Bone marrow (tissue), 2 donors: ENCODE measurements at places on chromosomes 11 and 22.

GRCh38 chr11:118318581-118319336 lies 14.2 kb downstream of the CD3E start:
- DNase-seq: no peak

GRCh38 chr11:59267736-59268475 lies 55.2 kb upstream of the MPEG1 start:
- no peak for DNase-seq

DNA sequence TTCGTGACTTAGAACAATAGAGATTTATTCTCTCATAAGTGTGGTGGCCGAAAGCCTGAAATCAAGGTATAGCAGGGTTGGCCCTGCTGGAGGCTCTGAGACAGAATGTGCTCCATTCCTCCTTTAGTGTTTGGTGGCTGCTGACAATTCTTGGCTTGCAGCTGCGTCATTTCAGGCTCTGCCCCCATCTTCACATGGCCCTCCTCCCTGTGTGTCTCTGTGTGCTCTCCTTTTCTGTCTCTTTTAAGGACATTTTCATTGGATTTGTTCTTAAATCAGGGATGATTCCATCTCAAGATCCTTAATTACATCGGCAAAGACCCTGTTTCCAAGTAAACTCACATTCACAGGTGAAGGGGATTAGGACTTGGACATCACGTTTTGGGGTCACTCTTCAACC lies 10.2 kb upstream of the APOL6 start:
- DNase-seq: no peak

- no peak for DNase-seq
These were observed 9.1 kb downstream of the NDUFV1 start for GRCh38 chr11:67615728-67616430.

DNA sequence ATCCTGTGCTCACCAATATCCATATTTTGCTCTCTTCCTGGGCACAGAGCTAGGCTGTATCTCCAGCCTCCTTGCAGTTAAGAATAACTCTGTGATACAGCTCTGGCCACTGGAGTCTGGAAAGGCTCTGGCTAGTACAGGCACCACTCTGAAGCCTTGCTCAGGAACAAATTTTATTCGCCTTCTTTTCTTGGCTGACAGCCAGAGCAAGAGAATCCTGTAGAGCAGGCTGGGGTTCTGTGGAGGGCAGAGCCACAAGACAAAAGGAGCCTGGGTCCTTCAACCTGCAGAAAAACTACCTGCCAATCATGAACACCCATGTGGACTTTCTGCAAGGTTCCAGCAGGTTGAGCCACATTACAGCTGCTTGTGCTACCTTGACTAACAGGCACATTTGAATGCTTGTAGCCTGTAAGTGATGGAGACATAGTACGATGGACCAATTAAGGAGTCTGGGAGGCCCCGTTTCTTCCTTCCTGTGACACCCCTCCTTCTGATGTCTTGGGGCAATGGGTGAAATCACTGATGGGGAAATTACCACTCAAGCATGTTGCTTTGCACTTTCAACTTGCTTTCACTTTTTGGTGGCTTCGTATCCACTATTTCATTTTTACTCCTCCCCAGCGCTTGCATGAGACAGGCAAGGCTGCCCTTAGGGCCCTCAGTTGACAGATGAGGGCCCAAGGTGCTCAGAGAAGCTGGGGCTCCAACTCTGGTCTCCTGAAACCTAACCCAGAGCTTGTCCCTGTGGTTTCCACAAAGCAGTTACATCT lies 267.2 kb upstream of the SYN3 start:
- DNase-seq: no peak

DNA sequence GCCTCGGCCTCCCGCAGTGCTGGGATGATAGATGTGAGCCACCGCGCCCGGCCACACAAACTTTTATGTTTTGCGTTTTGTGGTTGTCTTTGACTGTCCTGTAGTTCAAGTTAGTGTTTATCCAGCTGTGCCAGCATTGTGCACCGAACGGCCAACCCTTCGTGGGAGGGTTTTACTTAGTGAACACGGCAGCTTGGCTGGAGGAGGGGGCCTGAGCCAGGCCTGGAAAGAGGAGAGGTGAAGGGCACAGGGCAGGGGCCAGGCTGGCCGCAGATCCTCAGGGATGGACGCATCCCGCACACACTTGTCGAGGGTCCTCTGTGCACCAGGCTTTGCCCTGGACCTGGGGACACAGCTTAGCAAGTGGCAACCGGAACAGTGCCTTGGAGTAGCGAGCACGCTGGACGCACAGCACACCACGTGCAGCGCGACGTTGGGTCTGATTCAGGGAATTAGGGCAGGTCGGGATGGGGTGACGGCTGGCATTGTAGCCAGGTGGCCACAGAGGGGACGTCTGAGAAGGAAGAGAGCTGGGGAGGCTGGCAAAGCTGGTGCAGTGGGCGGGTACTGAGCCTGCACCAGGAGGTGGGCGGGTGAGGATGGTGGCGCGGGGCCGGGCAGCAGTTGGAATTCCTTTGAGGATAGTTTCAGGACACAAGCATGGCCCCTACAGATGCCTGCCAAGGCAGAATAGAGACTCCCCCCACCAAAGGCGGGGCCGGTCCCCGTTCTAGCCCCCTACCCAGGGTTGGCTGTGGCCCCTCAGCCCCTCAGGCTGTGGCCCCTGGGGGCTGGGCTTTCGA lies 13.4 kb downstream of the EPS8L2 start:
- DNase-seq: no peak

DNA sequence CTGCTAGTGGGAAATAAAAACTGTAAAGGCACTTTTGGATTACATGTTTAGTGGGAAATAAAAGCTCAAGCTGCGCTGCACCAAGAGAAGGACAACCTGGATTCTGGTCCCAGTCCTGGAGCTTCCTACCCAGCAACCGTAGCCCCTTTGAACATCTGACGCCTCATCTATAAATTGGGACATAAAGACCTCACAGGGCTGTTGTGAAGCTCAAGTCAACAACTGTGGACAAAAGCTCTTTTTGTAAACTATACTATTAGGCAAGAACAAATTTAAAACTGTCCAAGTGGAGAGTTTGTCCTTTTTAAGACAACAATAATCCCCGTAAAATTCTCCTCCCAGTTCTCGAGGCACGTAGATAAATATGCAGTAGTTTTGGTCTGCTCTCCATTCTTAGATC lies 17.6 kb upstream of the PCF11 start:
- no peak for DNase-seq

- no peak for DNase-seq
These were observed 178.2 kb upstream of the TMEM45B start for GRCh38 chr11:129637473-129637872.

DNA sequence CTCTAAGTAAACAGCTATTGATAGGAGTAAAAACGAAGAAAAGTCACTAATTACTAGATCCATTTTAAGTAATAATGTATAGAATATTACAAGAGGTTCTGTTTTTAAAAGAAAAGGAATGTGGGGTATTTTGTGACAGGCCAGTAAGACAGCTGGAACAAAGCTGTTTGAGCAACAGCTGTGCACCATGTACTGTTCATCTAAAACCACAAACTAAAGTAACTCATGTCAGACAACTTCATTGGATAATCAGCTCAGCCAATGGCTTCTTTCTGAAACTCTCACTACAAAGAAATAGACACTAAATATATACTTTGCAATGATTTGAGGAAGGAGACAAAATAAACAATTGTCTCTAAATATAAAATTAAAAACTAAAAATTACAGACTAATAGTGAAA lies 16.1 kb downstream of the RRAS2 start:
- DNase-seq: no peak

GRCh38 chr11:42490506-42490905 lies 821.3 kb upstream of the API5 start:
- DNase-seq: no peak

GRCh38 chr11:123286761-123287160 lies 91.7 kb upstream of the CLMP start:
- no peak for DNase-seq

- DNase-seq: no peak
These were observed 2.2 kb downstream of the ZNF143 start for GRCh38 chr11:9462806-9463537.
